CD4-positive, alpha-beta T cell treated with Interleukin-2 at 100 ng/mL for 4 hours (primary cell): ENCODE measurements at places on chromosomes 12 and 14.
A peak's percentile ranks its signal among the peaks of the same experiment; 100 is the strongest.

GRCh38 chr12:75183967-75184366, 25.7 kb downstream of the KCNC2 start:
- no peak for DNase-seq

DNA sequence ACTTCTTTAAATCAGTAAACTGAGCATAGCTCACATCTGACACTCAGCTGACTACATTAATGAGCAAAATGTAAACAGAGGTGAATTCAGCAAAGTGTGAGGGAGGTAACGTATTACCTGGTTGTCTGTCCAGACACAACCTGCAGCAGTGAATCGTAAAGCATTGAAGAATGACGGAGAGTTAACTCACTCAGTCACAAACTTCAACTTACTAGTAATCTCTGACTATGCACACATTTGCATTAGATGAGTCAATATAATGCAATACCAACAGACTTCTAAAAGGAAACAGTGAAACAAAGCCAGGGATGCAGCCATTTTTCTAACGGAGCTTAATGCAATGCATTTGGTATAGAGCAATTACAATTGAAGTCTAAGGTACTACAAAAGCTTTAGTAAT, 40.0 kb downstream of the STX2 start:
- DNase-seq, result no peak

DNA sequence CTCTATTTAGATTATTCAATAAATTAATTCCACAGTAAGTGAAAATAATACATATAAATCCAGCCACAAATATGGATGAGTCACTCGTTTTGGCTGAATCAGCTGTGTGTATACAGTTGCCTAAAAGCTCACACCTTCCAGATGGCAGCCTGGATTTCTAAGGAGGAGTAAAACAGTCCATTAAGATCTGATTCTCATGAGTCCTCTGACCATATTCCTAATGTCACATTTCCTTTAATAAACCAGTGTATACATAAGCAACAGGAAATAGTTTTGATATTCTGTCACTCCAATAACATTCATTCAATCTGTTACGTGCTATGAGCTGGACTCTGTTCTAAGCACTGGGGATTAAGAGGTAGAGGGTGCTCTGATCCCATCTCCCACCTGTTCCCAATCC, 21.8 kb downstream of the MDM1 start:
- DNase-seq, result no peak

DNA sequence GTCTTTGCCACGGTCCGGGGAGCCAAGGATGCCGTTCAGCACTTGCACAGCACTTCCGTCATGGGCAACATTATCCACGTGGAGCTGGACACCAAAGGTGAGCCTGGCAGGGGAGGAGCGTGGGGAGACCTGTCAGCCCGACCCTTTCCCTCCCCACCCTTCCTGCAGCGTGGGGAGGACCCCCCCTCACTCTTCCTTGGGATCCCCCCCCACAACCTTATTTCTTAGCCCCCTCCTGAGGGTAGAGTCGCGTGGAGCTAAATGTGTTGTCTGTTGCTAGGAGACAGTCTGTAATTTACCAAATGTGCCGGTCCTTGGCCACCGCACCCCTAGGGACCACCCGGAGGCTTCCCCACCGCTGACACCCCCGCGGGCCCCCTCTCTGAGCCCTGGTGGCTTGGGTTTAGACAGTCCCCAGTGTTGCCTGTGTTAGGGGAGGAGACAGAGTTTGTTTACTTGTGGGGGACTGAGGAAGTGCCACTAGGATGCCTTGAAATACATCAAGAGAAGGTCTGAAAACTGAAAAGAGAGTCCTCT, 2.3 kb downstream of the SETD1B start:
- DNase-seq, result peak; percentile 57

DNA sequence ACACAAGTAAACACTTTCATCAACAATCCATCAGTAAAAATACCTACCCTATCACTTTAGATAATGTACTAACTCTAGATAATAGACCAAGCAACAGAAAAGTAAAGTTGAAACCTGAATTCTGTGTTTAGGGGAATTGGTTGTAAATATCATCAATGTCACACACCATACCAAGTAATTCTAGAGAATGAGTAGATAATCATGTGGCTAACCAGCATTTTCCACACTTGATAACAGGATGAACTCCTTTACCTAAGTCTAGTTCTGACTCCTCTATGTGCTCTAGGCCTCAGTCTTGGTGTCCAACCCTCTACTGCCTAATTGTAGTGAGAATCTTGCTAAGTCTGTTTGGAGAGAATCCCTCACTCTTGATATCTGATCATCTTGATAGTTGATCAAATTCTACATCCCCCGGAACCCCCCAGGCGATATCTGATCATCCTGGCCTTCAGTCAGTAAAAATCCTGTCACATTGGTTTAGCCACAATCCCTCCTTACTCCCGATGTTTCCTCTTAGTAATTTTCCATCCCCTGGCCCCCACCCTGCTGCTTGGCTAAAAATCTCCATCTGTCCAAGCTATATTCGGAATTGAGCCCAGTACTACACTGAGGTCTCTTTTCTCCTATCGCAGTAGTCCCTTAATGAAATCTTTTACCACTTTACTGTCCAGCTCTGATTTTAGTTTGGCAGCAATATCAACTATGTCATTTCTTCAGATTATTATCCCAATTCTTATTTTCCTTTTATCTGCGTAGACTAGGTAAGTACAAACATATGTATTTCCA, 3.4 kb upstream of the SLCO1A2 start:
- no peak for DNase-seq

DNA sequence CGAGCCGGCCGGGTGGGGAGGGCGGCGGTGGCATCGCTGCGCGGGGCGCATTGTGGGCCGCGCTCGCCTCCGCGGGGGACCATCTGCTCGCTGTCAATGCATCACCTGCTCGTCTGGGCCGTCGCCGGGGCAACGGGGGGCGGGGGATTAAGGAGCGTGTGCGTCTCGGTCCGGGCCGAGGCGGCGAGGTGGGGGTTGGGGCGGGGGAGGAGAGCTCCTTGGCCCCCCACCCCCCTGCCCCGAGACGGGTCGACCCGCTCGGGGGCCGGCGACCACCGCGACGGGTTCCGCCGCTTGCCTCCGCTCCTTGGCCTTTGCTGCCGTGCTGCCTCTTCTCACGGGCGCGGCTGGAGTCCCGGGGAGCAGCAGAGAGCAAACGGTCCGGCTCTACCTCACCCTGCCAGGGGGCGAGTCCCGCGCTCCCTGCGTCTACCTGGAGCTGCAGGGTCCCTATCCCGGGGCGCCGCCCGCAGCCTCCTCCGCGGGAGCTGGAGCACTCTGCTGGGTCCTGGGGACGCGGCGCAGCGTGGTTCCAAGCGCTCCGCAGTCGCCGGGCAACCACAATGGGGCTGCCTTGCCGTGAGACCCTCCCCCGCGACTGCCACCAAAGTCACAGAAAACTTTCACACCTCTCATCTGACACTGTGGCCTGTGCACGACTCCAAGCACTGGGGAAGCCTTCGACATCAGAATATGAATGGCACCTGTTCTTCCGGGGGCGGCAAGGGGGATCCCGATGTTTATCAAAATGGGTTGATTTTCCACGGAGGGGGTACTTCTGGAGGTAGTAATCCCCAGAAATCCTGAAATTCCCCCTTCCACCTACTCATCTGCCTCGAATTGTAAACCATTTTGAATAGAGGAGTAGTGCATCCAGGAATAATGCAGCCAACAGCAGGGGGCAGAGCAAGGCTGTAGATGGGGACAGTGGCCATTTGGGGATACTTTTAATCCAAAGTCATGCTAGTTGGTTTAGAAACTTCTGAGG, at the start of gene C12orf42:
TSS of gene C12orf42 (minus strand) at position 500 of the 988 bp plus-strand sequence. CDS start 17,542 bp downstream, outside the sequence.
- DNase-seq, result peak; percentile 54

DNA sequence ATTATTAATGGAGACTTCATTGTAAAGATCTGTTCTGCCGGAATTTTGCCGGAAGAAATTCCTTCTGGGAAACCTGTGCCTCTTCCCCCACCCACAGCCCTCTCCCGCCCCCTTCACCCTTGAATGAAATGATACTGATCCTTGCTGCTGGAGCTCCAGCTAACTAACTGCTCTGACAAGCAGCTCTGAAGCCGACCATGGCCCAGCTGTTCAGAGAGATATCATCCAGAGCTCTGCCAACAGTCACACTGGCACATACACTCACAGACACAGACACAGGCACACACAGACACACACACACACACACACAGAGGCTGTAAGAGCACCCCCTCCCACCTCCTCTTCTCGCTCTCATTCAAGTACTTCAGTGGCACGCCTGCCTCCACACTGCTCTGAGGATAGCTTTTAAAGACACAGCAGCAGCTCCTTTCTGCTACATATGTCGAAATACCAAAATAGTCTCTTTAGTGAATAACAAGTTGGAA, 88.6 kb downstream of the R3HDM2 start:
- no peak for DNase-seq

- DNase-seq, result no peak
These were observed 13.1 kb upstream of the KLRC1 start for GRCh38 chr12:10466311-10466710.

DNA sequence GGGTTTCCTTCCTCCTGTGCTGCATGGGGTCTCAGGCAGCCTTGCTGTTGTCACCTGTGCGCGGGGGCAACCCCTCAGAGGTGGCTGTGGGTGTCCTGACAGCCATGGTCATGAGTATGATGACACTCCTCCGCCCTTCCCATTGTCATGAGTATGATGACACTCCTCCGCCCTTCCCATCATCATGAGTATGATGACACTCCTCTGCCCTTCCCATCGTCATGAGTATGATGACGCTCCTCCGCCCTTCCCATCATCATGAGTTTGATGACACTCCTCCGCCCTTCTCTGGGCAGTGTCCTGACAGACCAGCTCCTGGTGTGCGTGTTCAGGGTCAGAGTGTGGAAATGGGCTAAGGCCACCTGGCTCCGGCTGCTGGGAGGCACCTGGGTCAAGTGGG, 40.0 kb downstream of the FBRSL1 start:
- no peak for DNase-seq

DNA sequence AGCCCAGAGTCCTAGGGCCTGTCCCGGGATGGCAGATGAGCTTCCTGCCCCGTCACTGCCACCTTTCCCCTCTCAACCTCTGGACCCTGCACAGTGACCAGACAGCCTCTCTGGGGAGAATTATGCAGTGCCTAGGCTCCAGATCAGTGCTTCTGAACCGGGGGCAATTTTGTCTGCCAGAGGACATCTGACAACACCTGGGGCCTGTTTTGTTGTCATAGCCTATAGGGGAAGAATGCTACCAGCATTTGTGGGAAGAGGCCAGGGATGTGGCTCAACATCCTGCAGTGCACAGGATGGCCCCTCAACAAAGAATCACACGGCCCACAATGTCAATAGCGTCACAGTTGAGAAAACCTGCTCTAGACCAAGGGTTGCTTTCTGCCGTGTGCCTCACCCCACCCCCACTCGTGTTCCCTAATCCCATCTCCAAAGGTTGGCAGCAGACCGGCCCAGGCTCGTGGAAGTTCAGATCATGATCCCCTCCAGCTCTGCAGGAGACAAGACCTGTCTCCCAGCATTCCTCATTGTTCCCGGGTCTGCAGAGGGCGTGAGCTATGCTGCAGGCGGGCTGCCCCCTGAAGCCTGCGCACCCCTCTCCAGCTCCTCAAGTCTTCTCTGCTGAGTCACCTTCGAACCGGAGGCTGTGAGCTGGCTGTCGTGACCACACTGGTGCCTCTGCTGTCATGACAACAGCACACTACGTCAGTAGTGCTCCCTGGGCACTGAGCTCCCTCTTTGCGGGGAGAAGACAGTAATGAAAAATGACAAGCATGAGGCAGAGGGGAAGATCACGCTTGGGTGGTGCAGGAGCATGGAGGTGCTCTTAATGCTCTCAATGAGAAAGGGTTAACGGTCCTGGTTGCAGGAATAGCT, 2.0 kb upstream of the GAPDH start:
- DNase-seq, result peak; percentile 91

- no peak for DNase-seq
These were observed 203.6 kb downstream of the NUAK1 start for GRCh38 chr12:105935106-105935505.

GRCh38 chr14:103491691-103492090, 30.9 kb downstream of the CKB start:
- no peak for DNase-seq

- no peak for DNase-seq
These were observed 82.1 kb downstream of the WSCD2 start for GRCh38 chr12:108211157-108211556.

DNA sequence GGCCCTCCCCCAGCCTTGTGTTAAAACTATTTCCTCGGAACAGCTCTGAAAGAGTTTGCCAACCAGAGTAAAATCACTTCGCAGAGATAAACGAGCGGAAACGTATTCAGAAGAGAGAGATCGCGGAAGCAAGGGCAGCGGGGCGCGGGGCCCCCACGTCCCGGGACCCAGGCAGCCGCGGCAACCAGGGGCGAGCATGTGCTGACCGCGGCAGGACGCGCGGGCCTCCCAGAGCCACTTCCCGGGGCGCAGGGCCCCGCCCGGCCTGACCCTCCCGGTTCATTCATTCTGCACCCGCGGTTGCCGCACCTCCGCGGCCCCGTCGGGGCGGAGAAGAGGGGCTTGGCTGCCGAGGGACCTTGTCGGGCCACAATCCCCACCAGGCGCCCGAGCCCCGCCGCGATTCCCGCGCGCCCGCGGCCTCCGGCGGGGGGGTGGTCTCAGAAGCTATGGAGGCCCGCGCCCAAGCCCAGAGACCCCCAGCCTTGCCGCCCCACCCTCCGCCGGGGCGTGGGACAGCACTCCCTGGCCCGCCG, 598 bp downstream of the UBE2N start:
- DNase-seq, result peak; percentile 39

GRCh38 chr12:50041062-50041860, 16.0 kb upstream of the RACGAP1 start:
- DNase-seq, result no peak

GRCh38 chr12:97877404-97877803, 414.8 kb downstream of the RMST start:
- DNase-seq, result no peak

GRCh38 chr12:93080452-93080851, 151.4 kb upstream of the EEA1 start:
- no peak for DNase-seq

DNA sequence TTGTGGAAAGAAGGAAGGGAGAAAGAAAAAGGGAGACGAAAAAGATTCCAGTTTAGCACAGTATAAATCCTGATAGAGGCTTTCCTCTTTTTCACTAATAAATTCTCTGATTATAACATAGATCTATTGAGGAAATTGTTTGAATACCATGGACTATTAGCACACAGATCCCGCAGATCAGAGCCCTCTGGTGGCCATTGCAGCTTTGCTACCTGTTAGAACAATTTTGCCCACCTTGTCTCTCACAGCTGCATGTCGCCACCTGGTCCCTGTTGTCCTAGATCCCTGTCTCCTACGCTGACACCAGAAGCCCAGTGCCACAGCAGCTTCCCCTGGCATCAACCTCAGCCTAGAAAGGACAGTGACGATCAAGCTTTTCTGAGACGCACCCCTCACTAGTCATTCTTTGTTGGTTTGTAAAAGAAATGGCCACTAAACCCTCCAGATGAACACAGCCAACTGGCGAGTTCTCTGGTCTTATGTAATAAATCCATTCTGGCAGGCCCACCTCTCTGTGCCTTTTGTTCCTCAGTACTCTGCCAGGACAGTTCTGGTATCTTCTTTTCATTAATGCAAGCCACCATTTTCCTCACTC, 9.9 kb downstream of the GPHB5 start:
- DNase-seq, result peak; percentile 1

GRCh38 chr12:45601888-45602287, 127.6 kb upstream of the ARID2 start:
- no peak for DNase-seq

GRCh38 chr12:120238839-120239445, 26.6 kb downstream of the PXN start:
- DNase-seq, result no peak

- DNase-seq, result no peak
These were observed 8.5 kb upstream of the BICD1 start for GRCh38 chr12:32098112-32098511.

- no peak for DNase-seq
These were observed 196.2 kb downstream of the KIF26A start for GRCh38 chr14:104334424-104335161.
